ENCODE measurements at places on chromosomes 3 and 15.

DNA sequence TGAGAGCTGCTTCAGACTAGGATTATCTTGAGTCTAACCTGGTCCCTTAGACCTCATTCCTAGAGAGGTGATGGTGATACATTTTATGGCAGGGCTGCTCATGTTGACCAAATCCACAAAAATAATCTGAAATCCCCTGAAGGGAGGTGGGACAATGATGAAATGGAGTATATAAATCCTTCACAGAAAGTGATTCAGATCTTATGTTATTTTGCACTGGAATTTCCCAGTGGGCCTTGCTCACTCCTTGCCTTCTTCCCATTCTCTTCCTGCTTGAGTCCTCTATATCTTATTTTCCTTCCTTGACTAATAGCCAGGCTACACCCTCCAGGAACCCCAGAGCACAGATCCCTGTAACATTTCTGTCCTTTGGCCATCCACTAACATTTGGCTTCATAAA lies 10.4 kb upstream of the TMEM202 start:
- DNase-seq: no peak

GRCh38 chr15:98647774-98648653 lies at the start of gene IGF1R:
TSS of gene IGF1R (plus strand) at chr15:98648539. CDS start at chr15:98649582, 1,043 bp downstream.
- DNase-seq: peak; percentile 86

- no peak for DNase-seq
These were observed 61.7 kb downstream of the TGFBR2 start for GRCh38 chr3:30668051-30668609.

DNA sequence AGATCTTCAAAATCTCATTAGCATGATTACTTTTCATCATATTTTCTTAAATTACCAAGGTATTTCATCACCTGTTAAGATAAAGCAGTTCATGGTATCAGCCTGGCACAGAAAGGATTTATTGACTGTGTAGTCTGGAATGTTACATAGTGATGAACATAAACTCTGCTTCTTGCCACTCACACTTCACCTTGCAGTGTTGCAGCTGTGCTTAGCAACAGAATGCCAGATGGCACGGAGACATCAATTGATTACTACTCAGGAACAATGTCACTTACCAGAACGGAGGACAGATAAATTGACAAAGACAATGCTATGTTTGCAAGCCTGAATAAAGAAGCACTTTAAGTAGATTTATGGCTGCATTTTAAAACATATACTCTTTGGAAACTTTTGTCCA lies 15.0 kb upstream of the BCHE start:
- no peak for DNase-seq

DNA sequence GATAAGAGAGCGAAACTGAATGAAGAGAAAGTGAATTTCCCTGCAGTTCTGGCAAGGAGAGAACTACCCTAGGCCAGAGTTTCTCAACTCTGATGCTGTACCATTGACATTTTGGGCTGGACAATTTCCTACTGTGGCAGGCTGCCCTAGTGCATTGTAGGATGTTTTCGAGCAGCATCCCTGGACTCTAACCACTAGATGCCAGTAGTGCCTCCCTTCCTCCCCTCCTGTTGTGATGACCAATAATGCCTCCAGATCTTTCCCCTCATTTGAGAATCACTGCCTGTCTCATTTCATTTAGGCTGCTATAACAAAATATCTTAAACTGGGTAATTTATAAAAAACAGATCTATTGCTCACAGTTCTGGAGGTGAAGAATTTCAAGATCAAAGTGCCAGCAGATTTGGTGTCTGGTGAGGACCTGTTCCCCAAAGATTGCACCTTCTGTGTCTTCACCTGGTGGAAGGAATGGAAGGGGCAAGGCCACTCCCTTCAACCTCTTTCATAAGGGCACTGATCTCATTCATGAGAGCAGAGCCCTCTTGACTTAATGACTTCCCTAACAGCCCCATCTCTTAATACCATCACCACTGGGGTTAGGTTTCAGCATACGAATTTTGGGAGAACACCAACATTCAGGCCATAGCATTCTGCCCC lies 188.9 kb upstream of the MEIS2 start:
- DNase-seq: no peak

DNA sequence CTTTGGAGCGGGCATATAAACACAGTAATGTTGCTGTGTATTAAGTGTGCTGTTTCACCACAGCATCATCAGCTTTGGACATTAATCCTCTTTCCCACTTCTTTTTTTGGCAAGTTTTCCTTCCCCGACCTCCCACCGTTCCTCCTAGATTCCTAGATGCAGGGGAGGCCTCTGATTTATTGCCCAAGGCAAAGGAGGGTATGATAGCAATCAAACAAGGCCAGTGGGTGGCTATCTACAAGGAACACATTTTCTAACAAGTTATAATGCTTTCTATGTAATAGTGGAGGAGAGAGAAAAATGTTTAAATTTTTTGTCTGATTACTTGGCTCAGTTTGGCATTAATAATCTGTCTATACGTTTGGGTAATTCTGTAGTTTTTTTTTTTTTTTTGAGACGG lies 38.1 kb downstream of the ATG7 start:
- no peak for DNase-seq

DNA sequence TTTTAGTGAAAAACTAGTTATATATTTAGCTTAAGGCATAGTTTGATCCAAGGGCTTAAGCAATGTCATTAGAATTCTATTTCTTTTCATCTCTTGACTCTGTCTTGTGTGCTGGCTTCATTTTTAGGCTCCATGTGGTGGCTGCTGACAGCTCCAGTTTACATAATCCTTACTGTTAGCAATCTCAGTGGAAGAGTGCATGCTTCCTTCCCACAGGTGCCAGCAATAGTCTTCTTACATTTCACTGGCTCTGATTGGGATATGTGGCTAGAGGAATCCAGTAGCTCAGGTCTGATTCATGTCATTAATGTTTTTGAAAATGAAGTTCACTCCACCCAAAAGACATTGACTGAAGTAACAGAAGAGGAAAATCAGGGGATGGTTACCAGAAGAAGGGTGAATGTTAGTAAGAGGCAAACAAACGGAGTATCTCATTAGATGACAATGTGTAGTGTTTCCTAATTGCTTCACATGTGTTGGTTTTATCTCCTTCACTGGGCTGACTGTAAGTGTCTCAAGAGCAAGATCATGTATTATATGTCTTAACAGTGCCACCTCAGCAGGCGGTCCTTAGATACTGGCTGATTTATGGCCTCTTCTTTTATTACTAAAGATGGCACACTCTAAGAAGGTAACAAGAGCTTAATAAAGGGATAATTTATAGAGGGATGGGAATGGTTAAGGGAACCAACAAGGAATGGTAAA lies 25.6 kb upstream of the TCF12 start:
- no peak for DNase-seq

All from naive thymus-derived CD8-positive, alpha-beta T cell (primary cell).